ENCODE measurements at places on chromosomes 12 and 14.

DNA sequence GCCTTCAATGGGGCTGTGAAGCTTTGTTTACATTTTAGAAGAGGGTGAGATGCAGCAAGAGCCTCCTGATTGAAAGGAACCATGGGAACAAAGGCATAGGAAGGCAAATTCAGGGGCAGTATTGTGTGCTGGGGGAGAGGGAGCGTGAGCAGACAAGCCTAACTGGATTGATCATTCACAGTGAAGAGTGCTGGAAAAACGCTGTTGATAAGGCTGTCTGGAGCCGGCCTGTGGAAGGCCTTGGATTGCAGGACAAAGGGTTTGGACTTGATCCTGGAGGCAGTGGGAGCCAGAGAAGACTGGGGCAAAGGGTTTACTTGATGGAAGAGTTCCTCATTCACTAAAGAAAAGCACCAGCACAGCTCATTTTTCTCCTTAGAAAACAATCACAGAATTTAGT lies 160.5 kb downstream of the PAH start:
- no peak for DNase-seq

- no peak for DNase-seq
These were observed 85.3 kb downstream of the GRIN2B start for GRCh38 chr12:13896063-13896626.

DNA sequence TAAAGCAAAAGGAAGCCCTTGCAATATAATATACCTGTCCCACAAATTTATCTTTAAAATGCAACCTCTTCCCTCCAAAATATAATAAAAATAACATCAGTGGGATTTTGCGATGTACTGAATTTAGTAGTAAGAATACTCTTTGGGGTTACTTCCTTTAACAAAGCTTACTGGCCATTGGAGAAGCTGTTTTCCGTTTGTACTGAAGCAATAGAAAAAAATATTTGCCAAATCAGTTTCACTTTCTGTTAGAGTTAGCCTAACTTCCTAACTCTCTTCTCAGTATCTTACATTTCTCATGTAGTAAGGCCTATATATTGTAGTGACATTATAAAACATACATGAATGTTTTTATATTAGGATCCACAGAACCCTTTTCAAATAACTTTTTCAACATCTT lies 3.7 kb downstream of the MAX start:
- no peak for DNase-seq

- DNase-seq, result no peak
These were observed 232.7 kb downstream of the RASSF9 start for GRCh38 chr12:85603556-85603955.

GRCh38 chr12:104263580-104264358 lies 39.8 kb upstream of the EID3 start:
- peak; percentile 80 for DNase-seq

GRCh38 chr14:73232984-73233383 lies 4.3 kb upstream of the PAPLN start:
- no peak for DNase-seq

DNA sequence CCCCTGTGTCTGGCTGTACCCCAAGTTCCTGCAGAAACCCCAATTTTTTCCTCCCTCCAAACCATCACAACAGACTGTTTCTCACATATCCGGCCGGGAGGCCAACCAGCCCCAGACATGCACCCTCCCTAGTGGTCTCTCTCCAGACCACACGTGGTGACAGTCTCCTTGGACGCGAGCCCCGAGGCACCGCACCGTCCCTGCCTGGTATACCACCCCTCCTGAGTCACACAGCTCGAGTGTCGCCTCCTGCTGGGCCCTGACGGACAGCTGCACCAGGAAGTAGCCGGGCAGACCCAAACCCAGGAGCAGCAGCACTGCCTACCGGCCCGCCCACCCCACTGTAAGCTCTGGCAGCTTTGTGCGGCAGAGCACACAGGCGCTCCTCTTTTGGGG lies 97.4 kb downstream of the RFLNA start:
- no peak for DNase-seq

- DNase-seq, result no peak
These were observed 622.3 kb downstream of the C12orf50 start for GRCh38 chr12:87406926-87407325.

Measured in GM04504 (cell line).